Activated naive CD4-positive, alpha-beta T cell treated with anti-CD3 and anti-CD28 coated beads for 36 hours (primary cell): ENCODE measurements at places on chromosomes 3 and 15.

DNA sequence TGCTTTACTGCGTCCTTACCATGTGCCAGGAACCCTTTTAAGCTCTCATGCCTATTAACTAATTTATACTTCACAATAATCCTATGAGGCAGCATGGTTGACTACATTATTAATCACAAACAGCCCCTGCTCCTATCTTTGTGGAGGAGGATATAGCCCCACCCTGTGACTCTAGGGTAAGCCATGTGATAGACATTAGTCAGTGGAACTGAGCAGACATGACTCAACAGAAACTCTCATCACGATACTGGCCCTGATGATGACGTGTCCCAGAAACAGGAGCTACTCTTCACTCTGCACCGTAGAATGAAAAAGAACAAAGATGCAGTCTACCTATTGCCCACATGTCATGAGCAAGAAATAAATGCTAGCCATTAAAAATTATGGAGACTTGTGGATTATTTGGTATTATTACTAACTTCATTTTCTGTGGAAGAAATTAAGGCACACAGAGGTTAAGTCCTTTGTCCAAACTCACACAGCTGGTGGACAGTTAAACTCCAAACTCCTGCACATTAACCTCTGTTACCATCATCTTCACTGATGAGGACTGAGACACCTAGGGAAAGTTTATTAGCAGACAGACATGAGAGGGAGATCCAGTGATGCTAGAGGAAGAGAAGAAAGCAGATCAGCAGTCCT lies 51.2 kb downstream of the CFAP20DC start:
- DNase-seq, result peak; percentile 47

DNA sequence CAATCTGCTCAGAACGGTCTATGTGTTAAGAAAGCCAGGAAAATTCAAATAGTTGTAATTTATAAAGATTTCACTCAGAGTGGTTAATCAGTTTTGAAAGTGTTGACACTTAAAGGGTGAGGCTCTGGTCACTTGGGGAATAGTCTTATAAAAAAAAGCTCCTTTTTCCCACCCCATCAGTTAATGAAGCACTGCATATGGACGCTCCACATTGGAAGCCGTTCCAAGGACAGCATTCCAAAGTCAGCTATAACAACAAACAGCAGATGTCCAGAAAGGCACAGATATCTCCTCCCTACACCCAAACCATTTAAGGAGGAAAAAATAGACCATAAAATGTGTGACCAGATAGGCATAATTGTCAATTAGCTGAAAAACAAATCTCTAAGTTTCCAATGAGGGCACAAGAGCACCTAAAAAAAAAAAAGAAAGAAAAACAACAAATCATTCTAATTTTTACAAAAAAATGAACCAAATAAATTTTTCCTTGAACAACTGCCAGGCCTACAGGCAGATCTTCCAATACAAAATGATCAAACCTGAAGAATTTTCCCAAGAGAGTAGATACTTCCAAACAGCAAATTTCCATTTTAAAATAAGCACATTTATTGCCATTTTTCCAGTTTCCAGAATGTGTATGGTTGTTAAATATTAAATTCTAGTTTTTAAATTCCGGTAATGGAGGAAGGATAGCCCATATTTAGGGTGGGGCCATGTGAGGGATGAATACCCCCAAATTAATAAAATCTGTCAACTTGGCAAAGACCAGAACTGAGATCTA lies 198.3 kb downstream of the ERC2 start:
- DNase-seq, result no peak

DNA sequence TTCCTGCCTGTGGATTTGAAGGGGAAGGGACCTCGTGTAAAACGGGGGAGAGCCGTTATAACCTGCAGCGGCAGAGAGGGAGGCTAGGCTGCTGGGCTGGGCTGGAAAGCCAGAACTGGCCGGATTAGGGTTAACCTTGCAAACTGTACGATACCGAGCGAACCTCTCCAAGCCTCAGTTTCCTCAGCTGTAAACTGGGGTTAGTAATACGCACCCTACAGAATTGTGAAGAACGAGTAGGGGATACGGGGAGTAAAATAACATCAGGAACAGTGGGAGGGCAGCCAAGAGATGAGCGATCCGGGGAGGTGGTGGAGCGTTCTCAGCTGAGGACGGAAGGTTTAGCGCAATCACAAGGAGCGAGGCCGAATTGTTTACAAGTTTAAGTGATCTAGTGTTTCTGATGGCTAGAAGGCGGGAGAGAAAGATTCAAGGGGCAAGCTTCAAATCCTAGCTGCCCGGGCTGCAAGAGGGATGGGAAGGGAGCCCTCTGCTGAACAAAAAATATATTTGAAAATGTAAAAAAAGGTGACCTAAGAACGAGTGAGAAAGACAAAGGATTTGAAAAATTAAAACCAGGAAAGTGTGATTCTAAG lies 768 bp upstream of the SEMA5B start:
- peak; percentile 36 for DNase-seq

GRCh38 chr15:25022233-25022632 lies 67.4 kb downstream of the SNRPN start:
- no peak for DNase-seq

GRCh38 chr15:69215314-69216035 lies 55.0 kb downstream of the GLCE start:
- DNase-seq, result no peak

- no peak for DNase-seq
These were observed 125.4 kb downstream of the FMN1 start for GRCh38 chr15:33069161-33069560.

- no peak for DNase-seq
These were observed 25.5 kb downstream of the FAN1 start for GRCh38 chr15:30929064-30929669.

DNA sequence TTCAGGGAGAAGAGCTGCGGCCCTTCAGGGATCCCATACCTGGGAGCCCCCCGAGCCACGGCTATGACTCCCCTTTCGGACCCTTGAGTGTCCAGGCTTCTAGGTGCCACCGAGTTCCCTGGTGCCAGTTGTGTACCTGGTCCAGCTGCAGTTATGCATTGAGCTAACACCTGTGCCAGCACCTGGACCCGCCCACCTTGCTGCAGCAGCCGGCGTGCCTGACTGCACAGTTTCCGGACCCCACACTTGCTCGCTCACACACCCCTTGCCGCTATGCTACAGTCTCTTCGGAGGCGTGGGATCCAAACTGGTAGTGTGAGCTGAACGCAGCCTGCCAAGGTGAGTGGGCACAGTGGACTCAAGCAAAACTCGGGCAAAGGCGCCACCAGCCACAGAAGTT lies 284.5 kb upstream of the ROBO1 start:
- no peak for DNase-seq

DNA sequence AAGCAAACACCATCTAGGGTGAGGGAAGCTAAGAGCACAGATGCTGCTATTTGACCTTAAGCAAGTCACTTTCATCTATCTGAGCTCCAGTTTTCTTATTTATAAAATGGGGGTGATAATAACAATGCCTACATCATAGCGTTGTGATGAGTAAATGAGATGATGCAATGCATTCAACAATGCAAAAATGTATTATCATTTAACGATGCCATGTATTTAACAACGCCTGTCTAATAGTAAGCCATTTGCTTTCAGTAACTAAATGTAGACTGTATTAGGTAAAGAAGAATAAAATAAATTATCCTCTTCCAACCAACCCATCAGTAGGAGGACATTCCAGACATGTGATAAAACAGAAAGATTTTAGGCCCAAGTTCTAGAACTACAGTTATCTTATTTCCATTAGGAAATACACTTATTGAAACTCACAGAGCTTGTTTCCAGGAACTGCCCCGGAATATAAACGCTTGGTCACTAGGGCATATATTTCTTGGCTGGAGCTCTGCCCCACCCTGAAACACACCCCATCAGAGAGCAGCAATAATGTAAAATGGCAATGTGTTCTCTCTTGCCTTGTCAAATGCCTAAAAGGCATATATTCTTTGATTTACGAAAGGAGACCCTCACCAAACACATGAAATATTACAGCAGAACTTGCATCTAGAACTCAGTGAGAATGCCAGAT lies 128.3 kb downstream of the LIPC start:
- DNase-seq, result no peak

GRCh38 chr3:15728766-15729165 lies 69.0 kb downstream of the ANKRD28 start:
- DNase-seq, result no peak

GRCh38 chr3:41026394-41027177 lies 172.7 kb upstream of the CTNNB1 start:
- no peak for DNase-seq

DNA sequence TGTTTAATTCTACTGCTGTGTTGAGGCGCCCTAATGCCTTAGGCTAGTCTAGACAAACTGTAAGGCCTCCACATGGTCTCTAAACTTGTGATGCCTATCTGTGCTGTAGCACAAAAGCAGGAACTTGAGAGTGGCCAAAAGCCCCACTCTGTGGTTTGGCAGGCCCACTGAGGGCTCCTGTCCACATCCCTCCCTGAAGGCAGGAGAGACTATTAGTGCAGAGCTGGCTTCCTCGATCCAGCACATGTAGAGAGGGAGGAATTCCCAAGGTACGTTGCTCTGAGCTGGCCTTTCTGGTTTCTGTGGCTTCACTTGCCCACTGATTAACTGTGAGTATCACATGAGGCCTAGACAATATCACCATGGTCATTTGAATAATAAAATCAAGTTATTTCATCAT lies 90.6 kb downstream of the POLR2M start:
- no peak for DNase-seq

DNA sequence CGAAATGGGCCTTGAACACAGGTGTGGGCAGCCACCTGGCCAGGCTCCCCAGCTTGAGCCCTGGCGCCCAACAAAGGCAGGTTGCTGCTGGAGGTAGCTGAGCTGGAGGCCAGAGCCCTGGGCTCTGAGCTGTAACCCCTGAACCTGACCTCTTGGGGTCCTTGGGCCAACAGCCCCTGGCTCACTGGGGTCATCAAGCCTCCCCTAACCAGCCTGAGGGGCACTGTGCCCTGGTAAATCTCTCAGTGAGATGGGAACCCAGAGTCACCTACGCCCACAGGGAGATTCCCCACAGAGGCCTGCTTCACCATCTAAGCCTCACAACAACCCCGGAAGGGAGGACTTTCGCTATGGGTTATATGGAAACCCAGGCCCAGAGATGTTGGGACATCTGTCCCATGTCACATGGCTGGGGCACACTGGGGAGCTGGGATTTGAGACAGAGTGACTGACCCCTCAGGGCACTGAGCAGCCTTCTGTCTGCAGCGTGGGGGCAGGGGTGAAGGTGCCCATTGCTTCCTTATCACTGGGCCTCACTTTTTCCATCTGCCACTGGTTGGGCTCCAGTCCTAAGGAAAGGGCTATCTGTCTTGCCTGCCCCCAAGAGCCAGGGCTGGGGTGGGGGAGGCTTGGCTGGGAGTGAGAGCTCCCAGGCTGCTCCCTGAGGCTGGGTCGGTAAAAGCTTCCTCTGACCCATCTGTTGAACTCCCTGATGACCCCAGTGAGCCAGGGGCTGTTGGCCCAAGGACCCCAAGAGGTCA lies 59.1 kb downstream of the IQSEC1 start:
- peak; percentile 87 for DNase-seq

DNA sequence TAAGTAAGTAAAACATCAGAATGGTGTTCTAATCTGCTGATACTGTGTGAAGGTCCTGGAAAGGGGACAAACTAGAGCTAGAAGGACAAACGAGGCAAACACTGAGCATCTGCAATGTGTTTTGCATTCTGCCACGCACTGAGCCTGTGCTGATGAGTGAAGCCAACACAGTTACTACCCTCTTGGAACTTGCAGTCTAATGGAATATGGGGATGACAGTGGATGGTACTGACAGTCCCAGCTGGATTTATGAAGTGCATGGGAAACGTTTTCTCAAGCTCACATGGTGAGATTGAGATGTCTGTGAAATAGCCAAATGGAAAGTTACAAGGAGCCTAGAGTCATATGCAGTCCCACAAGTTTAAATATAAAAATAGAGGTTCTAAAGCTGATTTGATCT lies 86.6 kb downstream of the FOXB1 start:
- no peak for DNase-seq

GRCh38 chr3:15892311-15893227 lies 94.8 kb upstream of the ANKRD28 start:
- no peak for DNase-seq

DNA sequence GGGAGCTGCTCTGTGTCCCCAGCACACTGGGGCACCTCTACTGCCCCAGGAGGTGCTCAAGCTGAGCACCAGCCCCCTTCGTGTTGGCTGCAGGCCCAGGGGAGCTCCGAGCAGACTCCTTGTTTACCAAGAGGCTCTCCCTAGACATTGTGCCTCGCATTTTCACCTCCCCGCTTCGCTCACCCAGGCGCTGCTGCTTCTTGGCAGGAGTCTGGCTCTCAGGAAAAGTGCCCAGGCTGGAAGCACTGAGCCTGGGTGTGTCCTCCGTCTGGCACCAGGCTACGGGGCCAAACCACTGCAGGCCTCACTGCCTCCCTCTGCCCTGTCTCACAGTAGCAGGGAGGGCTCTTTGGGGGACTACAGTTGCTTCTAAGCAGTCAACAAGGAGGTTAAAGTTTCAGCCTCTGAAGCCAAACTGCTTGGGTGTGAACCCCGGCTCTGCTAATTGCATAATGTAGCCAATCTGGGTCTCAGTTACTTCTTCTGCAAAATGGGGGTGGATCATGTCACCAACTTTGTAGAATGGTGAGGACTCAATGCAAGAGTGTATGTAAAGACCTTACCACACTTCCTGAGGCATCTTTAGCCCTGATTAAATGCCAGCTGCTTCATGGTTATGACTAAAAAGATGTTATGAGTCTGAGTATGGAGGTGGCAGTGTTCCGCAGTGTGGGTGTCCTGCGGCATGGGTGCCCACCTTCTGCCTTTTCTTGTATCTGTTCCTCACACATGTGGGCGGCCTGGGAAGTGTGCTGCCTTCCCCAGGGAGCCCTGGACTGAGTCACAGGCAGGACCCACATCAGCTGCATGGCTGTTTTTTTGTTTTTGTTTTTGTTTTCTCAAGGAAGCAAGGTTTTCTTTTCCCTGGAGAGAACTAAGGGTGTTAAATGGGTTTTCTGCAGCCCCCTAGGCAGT lies 88.9 kb downstream of the CLSTN2 start:
- DNase-seq, result no peak

DNA sequence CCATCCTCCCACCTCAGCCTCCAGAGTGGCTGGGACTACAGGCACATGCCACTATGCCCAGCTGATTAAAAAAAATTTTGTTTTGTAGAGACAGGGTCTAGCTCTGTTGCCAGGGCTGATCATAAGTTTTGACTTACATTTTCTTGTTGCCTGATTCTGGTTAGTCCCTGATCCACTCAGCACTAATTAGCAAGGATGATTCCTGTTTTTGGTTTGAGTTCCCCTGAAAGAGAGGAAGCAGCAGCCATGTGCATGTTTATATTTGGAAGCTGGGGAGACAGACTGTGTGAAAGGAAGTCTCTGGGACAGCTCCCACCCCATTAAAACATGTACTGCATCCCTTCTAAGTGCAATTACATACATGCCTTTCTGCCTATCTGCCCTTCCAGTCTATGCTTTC lies 3.6 kb upstream of the NCK1 start:
- DNase-seq, result no peak

GRCh38 chr3:146625186-146625775 lies 20.1 kb upstream of the PLSCR5 start:
- DNase-seq, result no peak

- no peak for DNase-seq
These were observed 279.3 kb upstream of the LRRFIP2 start for GRCh38 chr3:37453393-37454389.

- no peak for DNase-seq
These were observed 128.9 kb upstream of the TPRG1 start for GRCh38 chr3:189042832-189043231.
